ENCODE measurements at places on chromosomes 5 and 9. TPM values are rescaled to one million over a fixed set of nuclear protein-coding genes. Genes with fewer than 3 reads are reported as not detected.
A peak's percentile ranks its signal among the peaks of the same experiment; 100 is the strongest.

Gene CD74
- total RNA-seq: 239 TPM

Gene DMRT3
- total RNA-seq: 0.16 TPM

Gene CD72
- total RNA-seq: 0.59 TPM

Gene PCDHB7
- total RNA-seq: 0.67 TPM

Gene CDHR2
- total RNA-seq: 0.51 TPM

Gene CDH6
- total RNA-seq: 4.0 TPM

Gene CDO1
- total RNA-seq: 3.6 TPM

Gene SMIM33
- not detected for total RNA-seq

Gene RNF20
- total RNA-seq: 58.4 TPM

Gene LCN10
- total RNA-seq: 3.3 TPM

Gene FBXL7
- total RNA-seq: 26.2 TPM

Gene SAXO1
- total RNA-seq: 0.05 TPM

- DNase-seq: no peak
Observed at GRCh38 chr5:169893571-169893970, 86.7 kb downstream of the INSYN2B start.

DNA sequence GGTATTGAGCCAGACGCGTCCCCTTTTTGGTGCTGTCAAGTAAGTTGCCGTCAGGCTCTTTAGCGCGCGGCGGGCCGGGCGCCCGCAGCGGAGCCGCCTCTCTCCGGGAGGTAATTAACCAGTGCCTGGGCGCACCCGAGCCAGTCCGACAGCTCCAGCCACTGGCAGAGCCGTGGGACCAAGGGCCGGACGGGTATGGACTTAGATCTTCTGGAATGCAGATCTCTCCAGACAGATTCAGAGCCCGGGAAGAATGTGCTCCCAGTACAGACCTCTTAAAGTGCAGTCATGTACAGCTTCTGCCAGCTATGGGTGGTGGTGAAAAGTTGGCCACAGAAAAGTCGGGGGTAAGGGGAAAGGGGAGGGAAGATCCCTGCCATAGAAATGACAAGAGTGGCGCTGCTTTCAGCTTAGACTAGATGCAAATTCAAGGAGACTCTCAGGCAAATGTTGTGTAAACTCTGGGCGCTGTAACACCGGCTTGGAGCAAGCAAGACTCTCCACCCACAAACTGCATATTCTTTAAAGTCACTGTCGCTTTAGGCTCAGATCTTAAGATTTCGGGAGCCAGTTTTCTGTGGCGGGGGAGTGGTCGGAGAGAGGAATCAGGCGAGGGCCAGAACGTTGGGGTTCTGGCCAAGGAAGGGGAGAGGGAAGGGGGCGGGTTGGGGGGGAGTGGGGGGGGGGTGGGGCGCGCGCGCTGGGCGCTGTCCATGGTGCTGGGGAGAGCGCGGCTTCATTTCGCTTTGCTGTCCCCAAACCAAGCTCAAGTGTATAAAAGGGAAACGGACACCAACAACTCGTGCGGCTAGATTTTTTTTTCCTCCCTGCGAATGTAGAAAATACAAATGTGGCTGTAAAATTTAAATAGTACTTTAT, 29.2 kb downstream of the NR2F1 start:
- DNase-seq: no peak

GRCh38 chr5:37662362-37662761, 177.5 kb downstream of the GDNF start:
- no peak for DNase-seq

DNA sequence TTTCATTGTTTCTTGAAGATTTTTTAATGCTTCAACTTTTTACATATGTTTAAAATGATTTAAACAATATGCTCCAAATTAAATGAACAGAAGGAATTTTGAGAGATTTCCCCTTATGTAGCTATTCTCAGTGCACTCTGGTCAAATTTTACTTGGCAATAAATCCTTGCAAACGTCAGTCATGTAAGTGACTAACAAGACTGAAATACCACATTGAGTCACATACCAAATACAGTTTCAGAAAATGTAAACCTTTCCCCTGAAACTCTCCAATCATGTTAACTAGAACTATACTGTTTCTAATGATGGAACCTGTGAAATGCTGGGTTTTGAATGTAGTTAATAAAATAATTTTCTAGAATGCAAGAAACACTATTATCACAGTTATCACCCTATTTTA, 29.6 kb downstream of the SAR1B start:
- no peak for DNase-seq

- no peak for DNase-seq
Observed at GRCh38 chr9:71003346-71003745, 118.1 kb downstream of the TRPM3 start.

DNA sequence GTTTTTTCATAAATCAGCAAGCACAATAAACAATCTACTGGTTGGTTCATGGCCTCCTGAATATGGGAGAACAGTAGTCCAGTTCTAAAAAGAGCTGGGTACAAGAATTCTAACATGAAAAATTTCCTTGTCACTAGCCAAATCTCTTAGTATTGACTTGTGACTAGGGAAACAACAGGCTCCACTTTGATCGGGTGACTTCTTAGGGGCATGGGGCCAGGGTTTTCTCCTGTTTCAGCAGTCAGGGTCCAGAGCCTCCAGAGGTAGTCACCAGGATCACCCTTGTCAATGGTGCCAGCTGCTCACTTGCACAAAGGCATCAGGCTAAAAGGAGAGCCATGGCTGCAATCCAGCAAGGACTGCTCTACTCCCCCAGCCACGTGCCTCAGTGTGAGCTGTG, 38.1 kb downstream of the LPAR1 start:
- DNase-seq: no peak

DNA sequence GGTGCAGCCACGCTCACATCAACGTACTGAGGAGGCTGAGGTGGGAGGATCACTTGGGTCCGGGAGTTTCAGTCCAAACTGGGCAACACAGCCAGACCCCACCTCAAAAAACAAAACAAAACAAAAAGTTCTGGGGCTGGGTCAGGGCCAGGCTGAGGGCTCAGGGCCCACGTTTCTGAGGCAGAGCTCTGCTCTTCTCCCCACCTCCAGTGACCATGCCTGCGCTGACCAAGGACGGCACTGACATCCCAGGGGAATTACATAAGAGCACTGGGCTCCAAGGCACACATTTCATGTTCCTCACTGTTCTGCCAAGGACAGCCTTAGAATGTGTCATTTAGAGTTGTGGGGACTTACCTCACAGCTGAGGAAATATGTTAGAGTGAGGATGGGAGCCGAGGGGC, 40.4 kb upstream of the TESK1 start:
- DNase-seq: no peak

DNA sequence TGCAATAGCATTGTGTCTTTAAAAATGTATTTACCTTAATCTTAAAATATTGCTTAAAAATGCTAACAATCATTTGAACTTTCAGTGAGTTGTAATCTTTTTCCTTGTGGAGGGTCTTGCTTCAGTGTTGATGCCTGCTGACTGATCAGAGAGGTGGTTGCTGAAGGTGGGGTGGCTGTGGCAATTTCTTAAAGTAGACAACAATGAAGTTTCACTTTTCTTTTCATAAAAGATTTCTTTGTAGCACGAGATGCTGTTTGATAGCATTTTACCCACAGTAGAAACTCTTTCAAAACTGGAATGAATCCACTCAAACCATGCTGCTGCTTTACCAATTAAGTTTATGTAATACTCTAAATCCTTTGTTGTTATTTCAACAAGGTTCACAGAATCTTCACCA, 50.8 kb downstream of the NR3C1 start:
- no peak for DNase-seq

- DNase-seq: no peak
Observed at GRCh38 chr5:124087752-124088151, 575.8 kb downstream of the CSNK1G3 start.

DNA sequence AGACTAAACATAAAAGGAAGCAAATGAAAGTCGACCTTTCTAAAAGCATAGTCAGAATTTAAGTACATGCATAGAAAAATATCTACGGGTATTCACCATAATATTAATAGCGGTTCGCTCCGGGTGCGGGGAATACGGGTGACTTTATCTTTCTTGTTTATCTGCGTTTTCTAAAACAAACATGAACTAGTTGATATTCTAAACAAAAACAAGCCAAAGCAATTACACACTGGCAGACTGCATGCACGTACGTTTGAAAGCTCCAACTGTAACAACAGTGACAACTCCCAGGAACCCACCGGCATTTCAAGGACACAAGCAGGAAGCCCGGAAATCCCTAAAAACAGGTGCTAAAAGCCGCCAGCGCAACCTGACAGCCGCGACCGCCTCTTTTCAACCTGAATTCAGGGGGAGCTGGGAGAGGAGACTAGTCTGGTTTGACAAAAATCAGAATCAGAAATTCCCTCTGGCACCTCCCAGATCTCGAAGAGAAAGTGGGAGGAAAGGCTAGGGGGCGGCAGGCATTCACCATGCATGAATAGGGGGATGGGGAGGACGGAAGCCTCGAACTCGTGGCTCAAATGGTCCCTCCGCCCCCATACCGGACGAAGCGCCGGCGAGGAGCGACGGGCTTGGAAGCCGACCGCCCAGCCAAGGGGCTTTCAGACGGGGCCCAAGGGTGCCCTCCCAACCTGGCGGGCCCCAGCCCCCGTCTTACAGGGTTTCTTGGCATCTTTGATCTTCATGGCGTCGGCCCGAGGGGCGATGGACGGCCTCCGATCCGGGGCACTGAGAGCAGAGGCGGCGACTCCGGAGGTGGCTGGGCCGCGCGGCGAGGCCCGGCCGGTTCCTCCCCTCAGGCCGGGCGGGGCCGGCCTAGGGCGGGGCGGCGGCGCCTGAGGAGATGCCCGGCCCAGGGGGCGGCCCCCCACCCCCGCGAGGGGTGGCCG, at the start of gene PANK3:
Gene PANK3, minus strand, starts transcription at position 831 of the 950 bp plus-strand sequence. Its CDS starts 85 bp downstream, at position 746.
- no peak for DNase-seq

- DNase-seq: no peak
Observed at GRCh38 chr9:95710446-95710845, 165.0 kb upstream of the ERCC6L2 start.

DNA sequence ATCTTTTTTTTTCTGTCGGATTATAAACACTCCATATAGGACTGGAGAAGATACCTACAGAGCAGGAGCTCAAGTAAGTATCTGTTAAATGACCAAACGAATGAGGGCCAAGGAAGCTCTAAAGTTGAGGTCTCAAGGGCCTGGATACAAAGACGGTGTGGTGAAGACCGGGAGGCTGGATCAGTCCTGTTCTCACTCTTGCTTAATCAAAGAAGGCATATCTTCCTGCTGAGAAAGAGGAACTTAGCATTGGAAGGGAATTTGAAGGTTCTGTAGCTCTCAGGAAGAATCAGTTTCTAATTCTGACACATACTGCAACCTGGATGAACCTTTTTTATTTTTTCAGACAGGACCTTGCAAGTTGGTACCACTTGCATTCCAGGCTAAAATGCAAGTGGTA, 28.3 kb upstream of the PAX5 start:
- DNase-seq: no peak

DNA sequence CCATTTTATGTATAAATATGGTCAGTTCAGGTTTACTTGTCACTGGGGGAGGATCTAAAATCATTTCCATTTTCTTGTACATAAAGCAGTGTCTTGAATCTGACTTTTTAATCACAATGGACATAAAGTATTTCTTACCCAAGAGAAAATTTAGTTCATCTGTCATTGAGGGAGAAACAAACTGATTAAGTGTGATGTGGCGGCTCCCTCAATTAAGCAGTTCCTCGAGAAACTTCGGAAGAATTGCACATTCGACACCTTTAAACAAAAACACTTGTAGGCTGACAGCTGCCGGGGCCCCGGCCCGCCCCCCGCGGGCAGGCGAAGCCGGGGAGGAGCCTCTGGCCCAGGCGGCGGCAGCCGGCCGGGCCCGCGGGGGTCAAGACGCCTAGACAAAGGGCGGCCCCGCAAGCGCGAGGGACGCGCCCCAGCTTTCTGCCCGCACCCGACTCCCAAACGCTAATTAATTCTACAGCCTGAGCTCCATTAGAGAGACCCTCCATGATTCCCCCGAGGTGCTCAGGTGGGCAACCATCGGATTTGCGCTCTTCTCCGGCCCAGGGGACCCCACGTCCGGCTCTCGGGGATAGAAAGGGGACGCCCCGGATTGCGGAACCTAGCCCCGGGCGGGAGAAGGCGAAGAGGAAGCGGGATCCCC, 750 bp downstream of the TRIM36 start:
- no peak for DNase-seq

- DNase-seq: no peak
Observed at GRCh38 chr9:79264041-79264440, 307.7 kb upstream of the TLE4 start.

GRCh38 chr9:90038763-90039162, 434.0 kb downstream of the GADD45G start:
- peak; percentile 49 for DNase-seq

- DNase-seq: no peak
Observed at GRCh38 chr9:128683340-128684064, 5.5 kb upstream of the SET start.

GRCh38 chr5:157303667-157304327, 37.9 kb downstream of the CYFIP2 start:
- DNase-seq: no peak

GRCh38 chr5:94217216-94217615, 401.2 kb downstream of the KIAA0825 start:
- DNase-seq: no peak

GRCh38 chr9:85151741-85152140, 482.2 kb downstream of the NTRK2 start:
- DNase-seq: no peak

- DNase-seq: no peak
Observed at GRCh38 chr5:135747824-135748223, 86.6 kb upstream of the SLC25A48 start.

GRCh38 chr9:116792271-116792670, 105.2 kb downstream of the TRIM32 start:
- no peak for DNase-seq

- no peak for DNase-seq
Observed at GRCh38 chr9:100579665-100580064, 1.8 kb downstream of the CAVIN4 start.

Measured in cardiac septum (tissue), 1 donor.